Spleen (tissue), 13 donors: ENCODE measurements at places on chromosomes 1 and 21. TPM values are rescaled to one million over a fixed set of nuclear protein-coding genes. Genes with fewer than 3 reads are reported as not detected.

C1orf141 gene
- total RNA-seq, result not detected

ZNHIT6 gene
- total RNA-seq, result 9.0 TPM

TRAPPC3 gene
- total RNA-seq, result 51.3 TPM

TRIM62 gene
- total RNA-seq, result 16.1 TPM

TRIM67 gene
- total RNA-seq, result 0.06 TPM

ZNF648 gene
- not detected for total RNA-seq

DNA sequence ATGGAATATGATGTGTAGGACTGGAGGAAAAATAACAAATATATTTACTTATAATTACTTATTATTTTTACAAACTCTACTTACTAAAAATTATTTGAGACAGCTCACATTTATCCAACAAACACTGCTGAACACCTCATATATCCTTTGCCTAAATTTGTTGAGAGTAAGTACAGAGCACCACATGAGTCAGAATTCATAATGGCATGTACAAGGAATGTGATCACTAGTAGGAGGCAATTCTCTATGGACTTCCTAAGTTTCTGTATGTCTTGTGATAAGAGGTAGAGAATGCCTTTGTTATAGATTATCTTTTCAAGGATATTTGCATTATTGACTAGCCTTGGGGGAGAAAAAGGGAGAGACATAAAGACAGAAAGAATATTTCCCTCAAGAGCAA, 8.2 kb upstream of the ST6GALNAC3 start:
- H3K27ac ChIP-seq, result no peak overlapping the region
- no peaks in the 10 kb centered on the region for H3K27me3 ChIP-seq
- no peak for DNase-seq
- no peaks in the 10 kb centered on the region for H3K36me3 ChIP-seq

DNA sequence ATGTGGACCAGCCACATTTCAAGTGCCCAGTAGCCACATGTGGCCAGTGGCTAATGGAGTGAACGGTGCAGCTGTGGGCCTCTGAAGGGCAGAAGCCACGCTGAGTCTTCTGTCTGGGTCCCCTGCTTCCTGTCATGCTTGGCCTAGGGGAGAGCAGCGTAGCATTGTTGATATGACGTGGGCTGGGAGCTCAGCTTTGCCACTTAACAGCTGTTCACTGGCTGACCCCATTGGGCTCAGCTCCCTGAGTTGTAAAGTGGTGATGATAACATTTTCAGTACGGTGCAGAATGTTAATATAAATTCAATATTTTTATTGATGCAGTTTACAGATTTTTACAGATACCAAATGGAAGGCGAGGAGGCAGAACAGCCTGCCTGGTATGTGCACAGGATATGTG, 4.5 kb downstream of the PODN start:
- no peaks in the 10 kb centered on the region for H3K36me3 ChIP-seq
- peaks cover 37% of the 10 kb centered on the region for H3K27me3 ChIP-seq
- DNase-seq, result no peak
- H3K27ac ChIP-seq, result no peak overlapping the region

GRCh38 chr1:40004857-40005256, 35.7 kb upstream of the CAP1 start:
- no peaks in the 10 kb centered on the region for H3K27me3 ChIP-seq
- DNase-seq, result no peak
- H3K4me3 ChIP-seq, result no peak overlapping the region

GRCh38 chr1:3431266-3431665, 23.2 kb upstream of the ARHGEF16 start:
- no peak overlapping the region for H3K27ac ChIP-seq
- no peaks in the 10 kb centered on the region for H3K27me3 ChIP-seq
- no peak overlapping the region for H3K4me3 ChIP-seq
- no peaks in the 10 kb centered on the region for H3K36me3 ChIP-seq

GRCh38 chr1:234212764-234213657, 160.2 kb upstream of the COA6 start:
- no peak overlapping the region for H3K4me3 ChIP-seq
- no peak for DNase-seq
- no peaks in the 10 kb centered on the region for H3K36me3 ChIP-seq
- peaks cover 13% of the 10 kb centered on the region for H3K27me3 ChIP-seq

DNA sequence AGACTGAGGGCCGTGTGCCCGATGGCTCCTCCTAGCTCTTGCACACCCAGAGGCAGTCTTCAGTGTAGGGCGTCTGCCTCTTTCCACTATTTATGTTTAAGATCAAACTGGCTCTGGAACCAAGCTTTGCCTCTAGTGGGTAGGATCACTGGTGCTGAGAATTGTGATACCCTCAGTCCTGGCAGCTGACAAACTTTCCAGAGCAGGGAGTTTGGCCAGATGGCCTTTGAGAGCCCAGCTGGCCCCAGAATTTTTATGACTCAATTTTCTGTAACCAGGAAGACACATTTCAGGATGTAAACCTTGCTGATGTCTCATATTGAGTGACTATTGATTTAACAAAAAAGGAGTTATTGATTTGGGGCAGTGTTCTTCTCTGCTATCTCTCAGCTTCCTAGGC, 6.7 kb downstream of the COQ8A start:
- H3K4me1 ChIP-seq, result peaks cover 16% of the 10 kb centered on the region
- no peaks in the 10 kb centered on the region for H3K27me3 ChIP-seq
- no peak for DNase-seq
- H3K4me3 ChIP-seq, result no peak overlapping the region

- no peaks in the 10 kb centered on the region for H3K4me1 ChIP-seq
- H3K4me3 ChIP-seq, result no peak overlapping the region
- no peaks in the 10 kb centered on the region for H3K36me3 ChIP-seq
- no peaks in the 10 kb centered on the region for H3K27me3 ChIP-seq
- DNase-seq, result no peak
Observed at GRCh38 chr1:56132520-56132919, 446.8 kb downstream of the PLPP3 start.

- no peak overlapping the region for H3K4me3 ChIP-seq
- DNase-seq, result no peak
- H3K36me3 ChIP-seq, result no peaks in the 10 kb centered on the region
- no peak overlapping the region for H3K27ac ChIP-seq
Observed at GRCh38 chr1:91166106-91166712, 144.4 kb upstream of the ZNF644 start.

- no peaks in the 10 kb centered on the region for H3K27me3 ChIP-seq
- no peaks in the 10 kb centered on the region for H3K4me1 ChIP-seq
- no peaks in the 10 kb centered on the region for H3K36me3 ChIP-seq
- DNase-seq, result no peak
Observed at GRCh38 chr1:226519716-226520598, 28.6 kb upstream of the STUM start.

DNA sequence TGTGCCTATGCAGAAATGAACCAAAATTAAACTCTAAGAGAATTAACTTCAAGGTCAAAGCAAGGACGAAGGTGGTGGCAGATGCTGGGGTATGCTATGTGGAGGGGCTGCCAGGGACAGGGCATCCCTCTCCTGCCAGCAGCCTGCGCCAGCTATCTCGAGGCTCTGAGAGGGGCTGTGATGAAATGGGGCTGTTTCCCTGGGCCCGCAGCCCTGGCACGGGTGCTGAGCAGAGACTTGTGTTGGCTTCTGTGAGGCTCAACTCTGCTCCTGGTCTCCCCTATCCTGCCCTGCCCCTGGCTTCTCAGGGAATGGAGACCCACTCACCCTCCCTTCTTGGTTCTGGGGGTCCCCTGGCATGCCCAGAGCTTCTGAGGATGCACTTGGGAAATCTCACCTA, 41.9 kb upstream of the TIAM1 start:
- no peak overlapping the region for H3K4me3 ChIP-seq
- H3K27ac ChIP-seq, result no peak overlapping the region
- no peaks in the 10 kb centered on the region for H3K27me3 ChIP-seq
- DNase-seq, result no peak
- no peaks in the 10 kb centered on the region for H3K4me1 ChIP-seq
- no peaks in the 10 kb centered on the region for H3K36me3 ChIP-seq

DNA sequence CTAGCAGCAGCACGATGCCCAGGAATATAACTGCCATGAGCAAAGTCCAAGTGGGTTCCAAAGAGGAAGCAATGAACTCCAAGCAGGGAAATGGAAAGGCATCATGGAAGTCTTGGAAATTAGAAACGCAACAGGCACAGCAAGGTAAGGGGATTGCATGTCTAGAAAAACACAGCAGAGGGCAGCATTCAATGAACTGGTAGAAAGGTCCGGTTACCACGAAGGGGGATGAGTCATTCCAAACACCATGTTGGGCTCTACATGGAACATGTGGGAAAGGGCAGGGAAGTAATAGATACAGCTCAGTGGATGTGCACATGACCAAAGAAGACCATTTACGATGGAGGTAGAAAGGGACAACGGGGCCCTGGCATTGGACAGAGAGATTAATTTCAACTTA, 36.4 kb downstream of the RXRG start:
- peaks cover 16% of the 10 kb centered on the region for H3K27me3 ChIP-seq
- no peak overlapping the region for H3K4me3 ChIP-seq
- no peak for DNase-seq
- no peaks in the 10 kb centered on the region for H3K36me3 ChIP-seq
